GM10248 (cell line): ENCODE measurements at places on chromosomes 3 and 15.

DNA sequence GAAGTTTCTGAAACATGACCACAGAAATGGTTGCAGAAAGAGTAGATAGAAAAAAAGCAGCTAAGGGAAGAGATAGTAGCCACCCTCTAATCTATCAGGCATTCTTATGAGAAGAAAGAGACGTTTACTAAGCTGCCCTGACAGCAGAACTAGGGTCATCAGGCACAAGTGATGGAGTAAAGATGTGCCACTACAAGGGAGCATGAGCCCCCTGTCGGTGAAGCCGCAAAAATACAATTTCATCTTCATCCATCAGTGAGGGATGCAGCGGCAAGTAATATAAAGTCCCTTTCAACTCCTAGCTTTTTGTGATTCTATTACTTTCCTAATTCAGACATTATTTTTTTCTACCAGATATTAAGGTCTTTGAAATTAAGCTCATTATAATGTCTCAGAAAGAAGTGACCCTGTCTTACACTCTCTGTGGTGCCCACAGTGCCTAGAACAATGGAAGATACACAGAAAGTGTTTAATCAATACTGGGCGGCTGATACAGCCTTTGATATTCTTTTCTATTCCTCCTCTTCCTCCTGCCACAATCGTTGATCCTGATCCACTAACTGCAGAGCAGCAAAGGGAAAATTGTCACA lies 651.6 kb downstream of the NTRK3 start:
- peak; percentile 3 for DNase-seq

DNA sequence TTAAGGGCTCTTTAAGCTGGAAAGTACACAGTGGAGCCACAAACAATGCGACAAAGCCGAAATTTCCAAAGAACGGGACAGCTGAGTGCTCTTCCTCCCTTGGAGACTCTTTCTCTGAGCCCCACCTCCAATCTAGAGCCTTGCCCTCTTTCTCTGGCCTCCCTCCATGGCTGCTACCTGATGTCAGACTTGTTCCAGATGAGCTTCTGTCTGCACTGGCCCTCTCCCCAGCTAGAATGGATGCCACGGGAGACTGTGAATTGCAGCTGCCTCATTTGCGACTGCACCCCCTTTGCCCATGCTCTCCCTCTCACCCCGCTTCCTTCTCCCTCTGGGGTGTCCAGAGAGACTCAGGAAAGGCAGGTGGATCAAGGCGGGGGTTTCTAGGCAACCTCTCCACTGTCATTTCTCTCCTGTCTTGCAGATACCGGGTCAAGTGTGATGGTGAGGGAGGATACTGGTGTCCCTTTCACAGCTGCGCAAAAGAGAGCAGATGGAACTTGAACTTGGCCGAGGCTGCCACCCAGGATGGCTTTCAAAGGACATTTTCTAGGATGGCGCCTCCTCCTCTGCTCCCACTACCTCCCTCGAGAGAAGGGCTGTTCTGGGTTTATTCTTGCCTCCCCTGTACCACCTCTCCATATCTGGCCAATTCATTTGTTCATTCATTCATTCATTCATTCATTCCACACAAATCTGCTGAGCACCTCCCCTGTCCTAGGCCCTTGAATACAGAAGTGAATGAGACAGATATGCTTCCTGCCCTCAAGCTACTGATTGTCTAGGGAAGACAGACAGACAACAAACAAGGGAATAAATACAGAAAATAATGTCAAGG lies 12.8 kb downstream of the ATP2B2 start:
- no peak for DNase-seq

GRCh38 chr3:57983734-57984518 lies 24.3 kb upstream of the FLNB start:
- DNase-seq = peak; percentile 78

DNA sequence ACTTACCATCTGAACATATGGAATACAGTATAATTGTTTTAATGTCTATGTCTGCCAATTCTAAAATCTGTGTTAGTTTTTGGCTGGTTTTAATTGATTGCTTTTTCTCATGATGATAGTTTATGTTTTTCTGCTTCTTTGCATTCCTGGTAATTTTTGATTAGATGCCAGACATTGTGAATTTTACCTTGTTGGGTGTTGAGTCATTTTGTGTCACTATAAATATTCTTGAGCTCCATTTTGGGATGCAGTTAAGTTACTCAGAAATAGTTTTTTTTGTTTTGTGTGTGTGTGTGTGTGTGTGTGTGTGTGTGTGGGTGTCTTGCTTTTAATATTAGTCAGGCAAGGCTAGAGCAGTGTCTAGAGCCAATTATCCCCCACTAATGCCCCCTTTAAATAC lies 818.8 kb upstream of the NR2F2 start:
- no peak for DNase-seq

GRCh38 chr3:30443756-30444673 lies 162.4 kb upstream of the TGFBR2 start:
- no peak for DNase-seq

DNA sequence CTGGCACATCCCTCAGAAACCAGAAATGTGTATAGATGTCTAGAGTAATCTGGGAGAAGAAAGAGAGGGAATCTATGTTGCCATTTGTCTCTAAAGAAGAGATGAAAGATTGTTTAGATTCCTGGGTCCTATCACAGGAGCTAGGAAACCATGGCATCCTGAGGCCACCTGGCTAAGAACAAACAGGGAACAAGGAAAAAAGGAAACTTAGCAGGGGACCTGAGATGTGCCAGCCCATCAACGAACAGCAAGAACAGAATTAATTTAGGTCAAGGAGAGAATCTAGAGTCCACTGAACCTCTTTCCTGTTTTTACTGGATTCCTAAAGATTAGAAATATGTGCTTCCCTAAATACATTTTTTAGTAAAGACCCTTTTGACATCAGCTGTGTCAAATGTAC lies 30.3 kb downstream of the IP6K1 start:
- DNase-seq = no peak

GRCh38 chr15:91223863-91224262 lies 123.8 kb downstream of the SV2B start:
- no peak for DNase-seq
